ENCODE measurements at places on chromosomes 11 and 22. TPM values are rescaled to one million over a fixed set of nuclear protein-coding genes. Genes with fewer than 3 reads are reported as not detected.

The LMO2 gene
- not detected for total RNA-seq

GRCh38 chr11:73201888-73202780 is 15.9 kb upstream of the P2RY2 start:
- no peak for DNase-seq

The P2RX6 gene
- 1.1 TPM for total RNA-seq

DNA sequence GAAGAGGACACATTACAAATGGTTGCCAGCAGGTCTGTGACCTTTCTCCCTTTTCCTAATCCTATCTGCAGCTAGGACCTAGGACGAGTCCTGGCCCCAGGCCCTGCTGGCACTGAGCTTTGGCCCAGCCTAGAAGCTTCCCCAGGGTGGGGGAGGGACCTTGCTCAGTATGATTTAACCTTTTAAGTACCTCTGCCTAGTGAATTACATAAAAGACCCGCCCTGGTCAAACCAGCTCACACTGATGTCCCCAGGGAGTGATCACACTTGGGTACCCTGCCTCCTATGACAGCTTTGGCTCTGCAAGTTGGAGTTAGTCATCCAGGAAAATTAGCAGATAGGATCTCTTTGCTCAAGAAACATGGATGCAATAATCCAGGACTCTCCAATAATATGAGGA is 21.9 kb downstream of the ASCC2 start:
- peak; percentile 69 for DNase-seq

- no peak for DNase-seq
Measured at GRCh38 chr22:16801571-16801970, 23.6 kb downstream of the XKR3 start.

The PDGFB gene
- 17.1 TPM for total RNA-seq

- DNase-seq: peak; percentile 43
Measured at GRCh38 chr22:28921585-28921879, 38.2 kb downstream of the ZNRF3 start.

GRCh38 chr11:10975287-10975721 is 117.5 kb upstream of the ZBED5 start:
- no peak for DNase-seq
